ENCODE measurements at places on chromosomes 13 and 19. TPM values are rescaled to one million over a fixed set of nuclear protein-coding genes. Genes with fewer than 3 reads are reported as not detected.

- H3K4me3 ChIP-seq, result no peak overlapping the region
- H3K36me3 ChIP-seq, result no peaks in the 10 kb centered on the region
- no peaks in the 10 kb centered on the region for H3K27me3 ChIP-seq
Measured at GRCh38 chr19:47896019-47896418, 9.9 kb upstream of the SULT2A1 start.

DNA sequence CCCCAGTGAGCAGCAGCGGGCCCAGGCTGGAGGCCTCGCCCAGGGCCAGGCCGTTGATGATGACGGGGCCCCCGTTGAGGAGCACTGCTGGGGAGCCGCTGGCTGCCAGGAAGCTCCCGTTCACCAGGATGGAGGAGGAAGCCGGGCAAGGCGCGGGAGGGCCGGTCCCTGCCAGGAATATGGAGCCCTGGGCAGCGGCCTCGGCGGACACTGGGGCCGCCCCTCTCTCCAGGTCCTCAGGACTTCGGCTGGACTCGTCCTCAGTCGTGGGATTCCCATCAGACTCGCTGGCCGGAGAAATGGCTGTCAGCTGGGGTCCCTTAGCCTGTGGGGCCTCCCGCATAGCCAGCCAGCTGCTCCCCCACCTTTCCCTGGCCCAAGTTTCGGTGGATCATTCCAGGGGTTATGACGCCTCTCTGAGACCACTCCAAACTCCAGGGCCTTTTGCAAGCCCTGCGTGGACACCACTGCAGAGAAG, 2.1 kb downstream of the SIX5 start:
- no peaks in the 10 kb centered on the region for H3K36me3 ChIP-seq
- DNase-seq, result peak; percentile 92
- peaks cover 58% of the 10 kb centered on the region for H3K4me1 ChIP-seq
- no peaks in the 10 kb centered on the region for H3K27me3 ChIP-seq
- peak overlapping the region; percentile 98 for H3K27ac ChIP-seq

DNA sequence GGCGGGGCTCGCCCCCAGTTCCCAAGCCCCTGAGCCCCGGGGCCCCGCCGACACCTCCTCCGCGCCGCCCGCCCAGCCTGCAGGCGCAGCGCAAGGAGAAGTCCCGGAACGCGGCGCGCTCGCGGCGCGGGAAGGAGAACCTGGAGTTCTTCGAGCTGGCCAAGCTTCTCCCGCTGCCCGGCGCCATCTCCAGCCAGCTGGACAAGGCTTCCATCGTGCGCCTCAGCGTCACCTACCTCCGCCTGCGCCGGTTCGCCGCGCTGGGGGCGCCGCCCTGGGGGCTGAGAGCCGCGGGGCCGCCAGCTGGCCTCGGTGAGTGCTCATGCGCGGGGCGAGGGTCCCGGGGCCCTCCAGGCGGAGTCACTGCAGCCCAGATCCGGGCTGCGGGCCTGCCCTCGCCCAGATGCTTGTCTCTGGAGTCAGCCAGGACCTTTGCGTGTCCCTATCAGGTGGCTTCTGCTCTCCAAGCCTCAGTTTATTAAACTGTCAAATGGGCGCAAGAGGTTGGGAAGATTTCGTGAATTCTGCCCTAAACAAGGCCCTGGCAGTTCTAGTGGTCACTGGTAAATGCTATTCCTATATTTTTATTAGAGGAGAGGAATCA, 2.0 kb downstream of the NPAS1 start:
- H3K36me3 ChIP-seq, result no peaks in the 10 kb centered on the region
- no peak overlapping the region for H3K27ac ChIP-seq
- no peak overlapping the region for H3K4me3 ChIP-seq
- no peak for DNase-seq

DNA sequence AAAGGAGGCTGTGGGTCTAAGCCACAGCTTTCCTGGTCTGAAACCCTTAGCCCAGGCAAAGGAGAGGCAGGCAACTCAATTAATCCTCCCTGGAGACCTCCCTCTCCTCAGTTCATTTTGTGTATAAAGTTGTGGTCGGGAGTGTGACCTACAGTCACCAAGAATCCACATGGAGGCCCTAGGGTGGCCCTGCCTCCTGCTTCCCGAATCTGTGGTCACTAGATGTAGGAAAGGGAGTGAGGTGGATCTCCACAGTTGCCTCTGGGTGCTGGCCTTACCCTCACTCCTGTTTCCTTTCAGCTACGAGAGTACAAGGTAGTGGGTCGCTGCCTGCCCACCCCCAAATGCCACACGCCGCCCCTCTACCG, 1.3 kb downstream of the RPL18A start:
- H3K4me1 ChIP-seq, result peaks cover 17% of the 10 kb centered on the region
- H3K36me3 ChIP-seq, result peaks cover 3% of the 10 kb centered on the region
- no peaks in the 10 kb centered on the region for H3K27me3 ChIP-seq
- peak overlapping the region; percentile 92 for H3K4me3 ChIP-seq
- peak overlapping the region; percentile 77 for H3K27ac ChIP-seq

DNA sequence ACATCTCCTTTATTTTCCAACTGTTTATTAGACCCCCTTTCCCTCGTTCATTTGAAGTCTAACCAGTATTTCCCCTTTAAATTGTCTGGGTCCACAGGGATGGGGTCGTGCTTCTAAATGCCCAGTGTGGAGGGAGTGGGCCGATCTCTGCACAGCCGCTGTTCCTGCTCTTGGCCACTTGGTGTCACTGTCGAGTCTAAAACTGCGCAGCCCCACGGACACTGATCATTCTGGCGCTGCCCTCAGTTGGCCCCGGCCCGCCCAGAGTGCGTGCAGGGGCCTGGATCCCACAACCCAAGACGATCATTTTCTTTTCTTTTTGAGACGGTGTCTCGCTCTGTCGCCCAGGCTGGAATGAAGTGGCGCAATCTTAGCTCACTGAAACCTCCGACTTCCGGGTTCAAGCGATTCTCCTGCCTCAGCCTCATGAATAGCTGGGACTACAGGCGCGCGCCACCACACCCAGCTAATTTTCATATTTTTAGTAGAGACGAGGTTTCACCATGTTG, 12.0 kb downstream of the WDR88 start:
- H3K27me3 ChIP-seq, result no peaks in the 10 kb centered on the region
- no peak overlapping the region for H3K27ac ChIP-seq
- no peak overlapping the region for H3K4me3 ChIP-seq
- no peaks in the 10 kb centered on the region for H3K36me3 ChIP-seq

GRCh38 chr19:11337080-11337479, 2.4 kb downstream of the RAB3D start:
- H3K36me3 ChIP-seq, result no peaks in the 10 kb centered on the region
- no peak for DNase-seq
- H3K4me3 ChIP-seq, result no peak overlapping the region
- H3K27ac ChIP-seq, result no peak overlapping the region
- peaks cover 23% of the 10 kb centered on the region for H3K4me1 ChIP-seq
- no peaks in the 10 kb centered on the region for H3K27me3 ChIP-seq

DNA sequence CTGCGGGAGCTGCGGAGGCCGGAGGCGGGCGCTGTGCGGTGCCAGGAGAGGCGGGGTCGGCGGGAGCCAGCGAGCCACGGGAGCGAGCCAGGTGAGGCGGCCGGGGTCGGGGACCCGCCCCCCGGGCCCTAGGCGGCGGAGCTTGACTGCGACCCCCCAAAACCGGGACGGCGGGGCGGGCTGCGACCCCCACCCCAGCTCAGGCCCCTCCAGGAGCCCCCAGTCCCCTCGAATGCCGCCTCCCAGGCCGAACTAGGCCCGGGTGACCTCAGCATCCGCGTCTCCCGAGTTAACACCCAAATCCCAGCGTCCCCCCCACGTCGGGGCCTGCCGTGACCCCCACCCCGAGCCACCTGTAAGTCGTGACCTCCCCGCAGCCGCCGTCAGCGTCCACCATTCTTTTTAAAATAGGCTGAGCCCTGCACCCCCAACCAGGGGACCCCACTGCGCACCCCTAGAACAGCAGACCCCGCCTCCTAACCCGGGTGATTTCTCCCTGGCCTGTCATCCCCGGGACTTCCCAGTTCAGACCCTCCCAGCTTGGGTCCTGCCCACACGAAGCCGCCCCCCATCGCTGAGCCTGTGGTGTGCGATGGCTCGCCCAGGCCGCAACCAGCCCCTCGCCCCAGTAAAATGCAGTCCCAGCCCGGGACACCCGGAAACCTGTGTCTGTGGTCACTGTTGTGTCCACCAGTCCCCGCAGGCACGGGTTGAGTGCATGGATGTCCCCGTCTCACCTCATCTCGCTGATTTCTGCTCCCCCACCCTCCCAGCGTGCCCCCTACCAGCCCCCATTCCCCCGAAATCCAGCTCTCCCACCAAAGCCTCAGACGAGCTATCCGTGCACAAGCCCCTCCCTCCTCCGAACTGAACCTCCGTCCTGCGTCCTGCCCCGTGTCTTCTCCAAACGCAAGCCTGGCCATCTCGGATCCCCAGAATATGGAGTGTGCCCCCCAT, 551 bp downstream of the FZR1 start:
- peak overlapping the region; percentile 97 for H3K4me3 ChIP-seq
- no peaks in the 10 kb centered on the region for H3K36me3 ChIP-seq
- peaks cover 56% of the 10 kb centered on the region for H3K4me1 ChIP-seq
- peak overlapping the region; percentile 96 for H3K27ac ChIP-seq

- no peaks in the 10 kb centered on the region for H3K27me3 ChIP-seq
- no peaks in the 10 kb centered on the region for H3K4me1 ChIP-seq
- no peak for DNase-seq
- H3K4me3 ChIP-seq, result no peak overlapping the region
Measured at GRCh38 chr13:41720839-41721561, 239.9 kb downstream of the VWA8 start.

- peaks cover 16% of the 10 kb centered on the region for H3K4me1 ChIP-seq
- no peaks in the 10 kb centered on the region for H3K27me3 ChIP-seq
- no peaks in the 10 kb centered on the region for H3K36me3 ChIP-seq
- H3K4me3 ChIP-seq, result no peak overlapping the region
- H3K27ac ChIP-seq, result no peak overlapping the region
Measured at GRCh38 chr19:36049080-36049698, 4.9 kb downstream of the THAP8 start.

DNA sequence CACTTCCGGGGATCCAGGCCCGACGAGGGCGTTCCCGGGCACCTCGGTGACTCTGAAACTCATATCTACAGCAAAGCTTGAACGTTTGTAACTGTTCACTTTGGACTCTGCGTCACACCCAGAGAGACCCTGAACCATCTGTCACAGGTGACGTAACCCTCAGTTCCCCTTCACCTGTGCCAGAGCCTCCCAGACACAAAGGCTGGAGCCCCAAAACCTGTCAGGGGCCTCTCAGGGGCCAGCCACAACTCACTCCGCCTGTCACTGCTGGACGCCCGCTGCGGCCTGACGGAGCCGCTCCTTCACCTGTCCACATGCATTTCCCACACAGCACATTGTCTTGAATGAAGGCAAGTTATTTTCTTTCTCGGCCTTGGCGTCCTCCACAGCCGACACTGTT, 8.0 kb downstream of the RASA3 start:
- no peak overlapping the region for H3K27ac ChIP-seq
- H3K27me3 ChIP-seq, result no peaks in the 10 kb centered on the region

DNA sequence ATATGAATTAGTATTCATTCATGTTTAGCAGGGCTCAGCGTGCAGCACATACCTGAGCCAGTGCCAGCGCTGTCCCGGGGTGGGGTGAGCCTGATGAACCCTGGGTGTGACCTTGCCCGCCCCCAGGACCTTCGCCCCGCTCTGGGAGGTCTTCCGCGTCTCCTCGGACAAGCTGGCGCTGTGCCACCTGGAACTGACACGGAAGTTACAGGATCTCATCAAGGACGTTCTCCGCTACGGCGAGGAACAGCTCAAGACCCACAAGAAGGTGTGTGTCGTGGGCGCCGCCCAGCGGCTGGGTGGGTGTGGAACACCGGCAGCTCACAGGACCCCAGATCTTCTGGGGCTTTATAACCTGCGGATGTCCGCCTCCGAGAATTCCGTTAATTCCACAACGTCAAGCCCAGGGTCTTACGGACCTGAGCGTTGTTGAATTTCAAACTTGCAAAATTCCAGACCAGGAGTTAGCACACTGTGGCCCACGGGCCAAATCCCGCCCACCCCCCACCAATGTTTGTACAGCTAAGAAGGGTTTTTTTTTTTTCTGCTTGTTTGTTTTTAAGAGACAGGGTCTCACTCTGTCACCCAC, 15.4 kb downstream of the FCHO1 start:
- peaks cover 7% of the 10 kb centered on the region for H3K4me1 ChIP-seq
- H3K4me3 ChIP-seq, result no peak overlapping the region
- no peak overlapping the region for H3K27ac ChIP-seq
- no peaks in the 10 kb centered on the region for H3K27me3 ChIP-seq
- no peak for DNase-seq

GRCh38 chr19:38290631-38291147, 13.4 kb upstream of the C19orf33 start:
- H3K27ac ChIP-seq, result peak overlapping the region; percentile 46
- no peaks in the 10 kb centered on the region for H3K36me3 ChIP-seq
- H3K4me1 ChIP-seq, result peaks cover 34% of the 10 kb centered on the region
- H3K27me3 ChIP-seq, result no peaks in the 10 kb centered on the region

GRCh38 chr13:92307752-92308151, 909.3 kb downstream of the GPC5 start:
- no peak overlapping the region for H3K4me3 ChIP-seq
- H3K4me1 ChIP-seq, result no peaks in the 10 kb centered on the region
- no peak overlapping the region for H3K27ac ChIP-seq
- no peaks in the 10 kb centered on the region for H3K27me3 ChIP-seq
- no peak for DNase-seq

GRCh38 chr19:41911889-41912731, 16.1 kb downstream of the ERFL start:
- H3K36me3 ChIP-seq, result no peaks in the 10 kb centered on the region
- H3K4me3 ChIP-seq, result no peak overlapping the region
- peaks cover 7% of the 10 kb centered on the region for H3K27me3 ChIP-seq

DNA sequence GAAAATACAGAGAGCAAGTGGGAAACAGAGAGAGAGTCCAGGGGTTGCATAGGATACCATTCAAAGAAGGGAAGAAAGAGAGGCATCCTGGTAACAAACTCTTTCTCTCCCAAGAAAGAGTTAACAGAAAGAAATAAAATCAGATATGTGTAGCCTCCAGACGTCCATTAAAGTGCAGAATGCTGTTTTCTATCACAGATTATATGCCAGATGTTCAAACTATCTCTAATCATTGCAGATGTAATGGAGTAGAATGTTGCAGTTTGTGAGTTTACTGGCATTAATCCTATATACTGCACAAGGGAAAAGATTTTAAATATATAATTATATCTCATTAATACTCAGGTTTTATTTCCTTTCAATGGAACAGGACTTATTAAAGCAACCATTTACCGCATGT, 369.4 kb downstream of the ZNF536 start:
- no peak overlapping the region for H3K4me3 ChIP-seq
- no peak for DNase-seq
- H3K36me3 ChIP-seq, result no peaks in the 10 kb centered on the region
- H3K27ac ChIP-seq, result no peak overlapping the region

- peak overlapping the region; percentile 62 for H3K27ac ChIP-seq
- no peaks in the 10 kb centered on the region for H3K27me3 ChIP-seq
- H3K36me3 ChIP-seq, result peaks cover 3% of the 10 kb centered on the region
- DNase-seq, result no peak
- no peak overlapping the region for H3K4me3 ChIP-seq
Measured at GRCh38 chr19:19626516-19627472, 1.2 kb downstream of the LPAR2 start.

GRCh38 chr13:47726394-47726793, 274.7 kb downstream of the SUCLA2 start:
- DNase-seq, result no peak
- H3K4me1 ChIP-seq, result no peaks in the 10 kb centered on the region
- no peak overlapping the region for H3K4me3 ChIP-seq
- H3K27ac ChIP-seq, result no peak overlapping the region

GRCh38 chr19:10363789-10364281, 16.5 kb downstream of the TYK2 start:
- DNase-seq, result no peak
- H3K4me1 ChIP-seq, result no peaks in the 10 kb centered on the region
- H3K27ac ChIP-seq, result no peak overlapping the region

The CACNG7 gene
- total RNA-seq, result not detected

The LILRA1 gene
- 1.7 TPM for total RNA-seq

The CEACAM4 gene
- total RNA-seq, result not detected

The GRAMD1A gene
- total RNA-seq, result 61.9 TPM

The GSX1 gene
- not detected for total RNA-seq

The PNMA8B gene
- 2.7 TPM for total RNA-seq

The MEDAG gene
- total RNA-seq, result 46.4 TPM

The C19orf18 gene
- total RNA-seq, result 2.9 TPM
